Dorsolateral prefrontal cortex (tissue), 122 donors: ENCODE measurements at places on chromosomes 3 and 15.

GRCh38 chr3:48656841-48657281 lies 5.8 kb downstream of the CELSR3 start:
- no peak for DNase-seq

GRCh38 chr3:127203024-127203423 lies 10.1 kb downstream of the PRR23E start:
- DNase-seq = no peak

- DNase-seq = no peak
These were observed 102.1 kb downstream of the RYK start for GRCh38 chr3:134148534-134148933.

DNA sequence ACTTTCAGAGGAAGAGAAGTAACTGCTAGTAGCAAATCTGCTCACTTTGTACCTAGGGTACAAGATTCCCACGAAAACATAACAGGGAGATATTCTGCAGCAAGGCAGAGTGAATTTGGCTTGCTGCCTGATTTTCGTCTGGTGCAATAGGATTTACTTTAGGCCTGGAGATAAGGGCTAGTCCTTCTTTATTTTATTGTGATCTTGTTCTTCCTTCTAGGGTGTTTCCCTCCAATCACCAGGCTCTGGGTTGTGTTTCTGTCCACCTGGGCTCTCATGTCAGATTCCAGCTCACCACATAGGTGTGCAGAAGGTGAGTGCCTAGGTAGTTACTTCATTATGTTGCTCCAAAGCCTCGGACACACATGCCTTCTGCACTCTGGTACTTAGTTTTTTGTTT lies 211.8 kb upstream of the RGMA start:
- no peak for DNase-seq

DNA sequence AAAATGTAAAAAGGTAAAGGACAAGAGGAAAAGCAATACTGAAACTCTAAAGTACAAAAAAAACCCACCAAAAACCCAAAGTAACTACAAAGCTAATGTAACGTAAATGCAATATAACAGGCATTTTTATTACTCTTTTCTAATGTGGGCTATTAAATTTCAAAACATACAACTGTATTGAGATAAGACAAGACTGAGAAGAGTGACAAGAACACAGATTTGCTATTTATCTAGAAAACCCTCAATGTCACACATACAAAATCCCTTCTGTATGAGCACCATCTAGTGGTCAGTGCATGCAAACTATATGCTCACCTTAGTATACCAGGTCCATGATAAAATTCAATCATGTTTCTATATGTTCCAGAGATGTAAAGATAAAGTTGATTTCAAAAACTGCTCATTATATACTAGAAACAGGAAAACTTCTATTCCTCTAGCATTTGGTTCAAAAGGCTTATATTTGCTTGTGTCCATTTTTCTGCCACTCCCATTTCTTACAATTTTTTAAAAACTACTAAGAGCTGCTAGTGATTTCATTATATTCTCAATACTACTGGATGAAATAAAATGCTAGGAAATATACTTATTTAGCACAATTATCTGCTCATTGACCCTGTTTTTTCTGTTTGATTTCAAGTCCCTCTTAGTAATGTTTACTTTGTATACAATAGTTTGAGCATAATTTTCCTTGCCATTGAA lies 111.4 kb downstream of the DLG1 start:
- DNase-seq = no peak

DNA sequence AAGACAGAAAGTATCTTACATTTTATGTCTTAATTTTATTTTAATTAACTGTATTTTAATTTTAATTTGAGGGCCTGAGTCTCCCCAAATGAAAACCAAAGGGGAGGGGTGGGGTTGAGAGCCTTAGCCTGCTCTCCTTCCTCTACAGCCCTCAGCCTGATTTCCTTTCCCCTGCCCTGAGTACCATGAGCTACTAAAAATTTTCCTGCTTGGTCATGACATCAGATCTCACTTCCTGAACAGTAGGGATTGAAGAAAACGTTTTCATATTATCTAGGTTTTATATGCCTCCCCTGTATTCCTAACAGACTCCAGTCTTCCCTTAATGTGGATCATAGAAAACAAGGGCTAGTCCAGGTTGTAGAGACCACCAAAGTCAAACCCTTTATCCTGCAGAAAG lies 133.9 kb downstream of the MYLK start:
- no peak for DNase-seq

DNA sequence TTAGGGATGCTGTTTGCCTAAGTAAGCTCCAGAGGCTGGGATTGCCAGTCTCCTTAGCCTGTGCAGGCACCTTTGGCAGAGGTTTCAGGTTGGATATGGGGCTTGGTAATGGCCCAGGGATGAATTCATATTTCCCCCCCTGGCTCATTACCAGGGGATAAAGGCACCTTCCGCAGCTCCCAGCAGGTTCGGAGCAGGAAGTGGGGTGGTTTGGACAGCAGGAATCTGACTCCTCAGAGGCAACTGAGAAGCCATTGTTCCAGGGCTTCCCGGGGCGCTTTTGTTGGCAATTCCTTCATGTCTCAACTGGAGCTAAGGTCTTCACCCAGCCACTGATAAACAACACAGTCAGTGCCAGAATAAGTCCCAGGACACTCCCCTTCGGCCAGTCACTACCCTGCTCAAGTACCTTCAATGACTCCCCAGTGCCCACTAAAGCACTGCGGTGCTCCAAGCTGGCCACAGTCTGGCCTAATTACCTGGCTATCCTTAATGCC lies 85.3 kb upstream of the SLC6A6 start:
- DNase-seq = no peak

- no peak for DNase-seq
These were observed 13.1 kb upstream of the UCN2 start for GRCh38 chr3:48576647-48577046.

GRCh38 chr3:69684309-69684961 lies 54.8 kb upstream of the MITF start:
- DNase-seq = no peak

GRCh38 chr15:89150287-89150686 lies 62.0 kb downstream of the ABHD2 start:
- no peak for DNase-seq

DNA sequence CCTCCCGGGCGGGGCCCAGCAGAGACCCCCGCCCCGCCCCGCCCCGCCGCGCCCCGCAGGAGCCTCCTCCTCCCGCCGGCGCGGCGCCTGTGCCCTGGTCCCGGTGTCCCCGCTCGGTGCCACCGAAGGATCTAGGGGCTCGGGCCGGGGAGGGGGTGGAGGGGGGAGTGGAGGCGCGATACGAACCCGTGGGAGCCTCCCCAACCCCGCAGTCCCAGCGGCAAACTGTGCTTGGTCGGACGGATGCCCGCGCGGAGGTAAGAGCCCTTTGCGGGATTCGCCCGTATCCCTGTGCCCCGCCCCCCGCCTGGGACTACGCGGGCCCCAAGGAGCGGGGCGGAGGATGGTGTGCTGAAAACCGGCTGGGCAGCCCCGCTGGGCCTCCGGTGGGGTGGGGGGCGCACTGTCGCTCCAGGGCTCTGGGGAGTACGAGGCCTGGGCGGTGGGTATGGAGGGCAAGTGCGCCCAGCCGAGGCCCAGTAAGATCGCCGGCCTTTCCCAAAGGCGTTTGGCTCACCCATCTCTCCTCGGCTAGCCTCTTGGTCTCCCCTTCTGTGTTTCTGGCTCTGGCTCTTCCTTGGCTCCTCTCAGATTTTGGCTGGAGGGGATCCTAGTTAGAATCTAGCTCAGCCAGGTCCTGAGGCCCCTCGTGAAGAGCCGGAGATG lies 65.6 kb upstream of the POLG start:
- DNase-seq = no peak

- DNase-seq = no peak
These were observed 71.3 kb downstream of the MESD start for GRCh38 chr15:80918196-80918783.

DNA sequence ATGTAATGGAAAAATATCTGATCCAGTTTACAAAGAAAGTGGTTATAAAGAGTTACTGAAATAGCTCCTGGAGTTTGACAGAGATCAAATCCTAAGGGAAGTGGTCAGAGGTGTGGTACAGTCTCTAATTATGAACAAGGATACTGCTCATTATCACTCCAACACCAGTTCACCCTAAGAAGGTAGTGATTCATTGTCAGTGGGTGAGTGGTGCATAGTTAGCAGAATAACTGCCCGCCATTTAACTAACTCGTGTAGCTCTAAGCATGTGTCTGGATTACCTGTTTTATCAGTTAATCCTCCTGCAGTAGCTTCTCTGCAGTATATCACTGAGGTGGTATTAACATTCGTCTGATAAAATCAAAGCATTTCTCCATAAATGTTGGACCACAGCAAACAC lies 700.1 kb downstream of the NLGN1 start:
- DNase-seq = no peak

- no peak for DNase-seq
These were observed 708.5 kb downstream of the SQOR start for GRCh38 chr15:46343196-46343935.

- no peak for DNase-seq
These were observed 147.0 kb upstream of the VEPH1 start for GRCh38 chr3:157650172-157650571.

DNA sequence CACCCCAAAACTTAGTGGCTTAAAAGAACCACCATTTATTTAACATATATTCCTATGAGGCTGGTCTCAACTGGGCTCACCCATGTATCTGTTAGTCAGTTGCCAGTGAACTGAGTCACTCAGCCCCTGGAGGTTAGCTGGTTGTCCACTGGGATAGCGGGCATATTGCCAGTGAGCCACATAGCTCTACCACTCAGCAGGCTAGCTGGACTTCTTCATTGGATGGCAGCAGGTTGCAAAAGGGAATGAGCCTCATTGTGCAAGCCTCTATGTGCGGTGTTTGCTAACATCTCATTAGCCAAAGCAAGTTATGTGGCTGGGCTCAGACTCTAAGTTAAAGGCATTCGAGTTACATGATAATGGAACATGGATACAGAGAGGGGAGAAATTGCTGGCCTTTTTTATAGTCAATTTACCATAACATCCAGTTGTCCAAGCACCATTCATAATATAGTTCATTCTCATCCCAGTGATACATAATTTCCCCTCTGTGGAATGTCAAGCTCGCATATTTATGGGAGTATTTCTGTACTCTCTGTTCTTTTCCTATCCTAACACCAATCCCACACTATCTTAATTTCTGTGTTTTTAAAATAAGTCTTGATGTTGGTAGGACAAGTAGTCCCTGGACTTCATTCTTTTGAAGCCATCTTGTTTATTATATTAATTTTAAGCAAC lies 8.7 kb downstream of the BTD start:
- DNase-seq = no peak

- no peak for DNase-seq
These were observed 29.8 kb downstream of the ZNF592 start for GRCh38 chr15:84778194-84778593.

- DNase-seq = no peak
These were observed 626.2 kb downstream of the IGSF11 start for GRCh38 chr3:118408431-118408830.

- no peak for DNase-seq
These were observed 329.1 kb downstream of the FOXP1 start for GRCh38 chr3:71254281-71255057.

DNA sequence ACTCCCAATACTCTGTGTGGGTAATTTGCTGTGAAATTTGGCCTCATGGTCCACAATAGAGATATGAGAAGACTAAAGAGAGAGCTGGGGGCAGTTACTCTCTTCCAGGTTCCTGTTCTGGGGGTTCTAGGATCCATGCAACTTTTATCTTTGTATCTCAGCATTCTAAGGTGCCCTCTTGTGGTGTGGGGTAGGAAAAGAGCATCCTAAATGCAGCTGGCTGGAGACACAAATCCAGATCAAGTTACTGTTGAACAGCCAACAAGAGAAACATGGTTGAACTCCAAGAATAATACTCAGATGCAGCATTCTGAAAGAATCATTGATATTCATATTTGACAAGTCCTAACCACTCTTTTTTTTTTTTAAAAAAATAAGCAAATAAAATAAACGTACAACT lies 238.2 kb downstream of the GREM1 start:
- no peak for DNase-seq

- no peak for DNase-seq
These were observed 75.2 kb downstream of the GADL1 start for GRCh38 chr3:30819067-30819798.
